ENCODE measurements at places on chromosomes 1 and 21.

- no peak for DNase-seq
These were observed 284.1 kb downstream of the HHIPL2 start for GRCh38 chr1:222263791-222264190.

- DNase-seq, result no peak
These were observed 53.6 kb downstream of the UBE2T start for GRCh38 chr1:202288177-202288576.

GRCh38 chr1:219755234-219755633 lies 142.3 kb upstream of the ZC3H11B start:
- no peak for DNase-seq

DNA sequence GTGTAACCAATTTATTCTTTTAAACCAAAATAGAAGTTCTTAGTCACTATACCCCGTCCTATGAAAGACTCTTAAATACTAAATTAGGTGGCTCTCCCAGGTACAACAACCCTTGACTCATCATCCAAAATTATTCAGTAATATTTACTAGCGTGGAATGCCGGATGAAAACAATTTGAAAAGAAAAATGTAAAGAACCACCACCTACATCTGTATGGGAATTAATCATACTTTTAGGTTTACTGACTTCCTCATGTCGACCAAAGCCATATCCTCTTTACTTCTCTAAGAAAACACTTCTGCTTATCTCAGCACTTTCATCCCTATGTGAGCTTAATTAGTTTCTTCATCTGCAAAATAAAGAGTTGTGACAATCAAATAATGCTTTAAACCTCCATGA lies 139.6 kb downstream of the AKT3 start:
- no peak for DNase-seq

GRCh38 chr1:161725908-161726472 lies 4.6 kb downstream of the FCRLB start:
- peak; percentile 57 for DNase-seq

GRCh38 chr1:81151206-81151605 lies 649.5 kb upstream of the ADGRL2 start:
- DNase-seq, result no peak

DNA sequence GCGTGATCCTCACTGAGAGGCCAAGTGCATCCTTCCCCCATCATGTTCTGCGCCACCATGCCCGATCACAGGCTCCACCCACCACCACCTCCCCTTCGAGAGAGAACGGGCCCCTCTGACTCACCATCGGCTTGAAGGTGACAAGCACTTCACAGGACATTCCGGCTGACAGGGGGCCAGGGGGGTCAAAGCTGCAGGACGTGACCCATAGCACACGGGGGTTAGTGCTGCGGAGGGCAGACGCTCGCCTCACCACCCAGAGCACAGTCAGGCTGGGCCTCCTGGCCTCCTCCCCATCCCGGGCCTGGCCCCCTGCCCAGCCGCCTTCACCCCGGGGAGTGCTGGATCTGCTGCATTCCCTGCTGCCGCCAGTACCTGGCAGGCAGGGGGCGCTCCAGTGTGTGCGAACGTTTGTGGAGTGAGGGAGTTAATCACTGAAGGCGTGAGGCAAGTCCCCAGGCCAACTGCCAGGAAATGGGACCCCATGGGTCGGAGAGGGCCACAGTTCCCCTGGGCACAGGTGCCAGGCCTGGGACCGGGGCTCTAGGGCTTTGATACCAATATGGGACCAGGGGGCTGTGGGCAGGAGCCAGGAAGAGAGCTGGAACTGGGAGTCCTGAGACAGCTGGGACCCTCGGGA lies 40.9 kb upstream of the TMEM52 start:
- peak; percentile 67 for DNase-seq

GRCh38 chr1:26081267-26082019 lies 14.0 kb upstream of the TRIM63 start:
- peak; percentile 91 for DNase-seq

DNA sequence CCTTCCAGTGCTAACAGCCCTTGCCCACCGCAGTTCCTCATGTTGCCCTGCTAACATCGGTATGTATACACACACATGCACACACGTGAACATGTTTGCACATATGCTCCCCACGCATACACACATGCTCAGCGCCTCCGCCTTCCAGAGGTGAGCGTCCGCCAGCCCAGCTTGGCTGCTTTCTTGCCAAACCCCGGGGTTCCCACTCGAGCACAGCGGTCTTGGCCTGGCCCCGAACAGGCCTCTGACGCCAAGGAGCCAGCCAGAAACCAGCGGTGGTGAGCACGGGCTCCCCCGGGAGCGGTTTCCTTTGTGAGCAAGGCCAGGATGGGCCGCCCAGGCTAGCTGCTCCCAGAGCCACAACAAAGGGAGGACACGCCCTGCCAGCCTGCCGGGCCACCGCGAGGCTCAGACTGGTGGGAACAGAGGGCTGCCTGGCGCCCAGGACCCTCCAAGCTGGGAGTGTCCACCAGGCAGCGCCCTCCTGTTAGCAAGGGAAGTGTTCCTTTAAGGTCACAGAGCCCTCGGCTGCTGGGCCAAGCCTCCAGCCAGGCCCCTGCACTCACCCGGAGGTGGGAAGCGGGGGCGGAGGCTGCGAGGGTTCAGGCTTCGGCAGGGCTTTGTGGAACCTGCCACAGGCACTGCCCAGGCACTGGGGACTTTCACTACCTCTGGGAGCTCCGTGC lies 65.4 kb downstream of the ALPL start:
- peak; percentile 30 for DNase-seq

DNA sequence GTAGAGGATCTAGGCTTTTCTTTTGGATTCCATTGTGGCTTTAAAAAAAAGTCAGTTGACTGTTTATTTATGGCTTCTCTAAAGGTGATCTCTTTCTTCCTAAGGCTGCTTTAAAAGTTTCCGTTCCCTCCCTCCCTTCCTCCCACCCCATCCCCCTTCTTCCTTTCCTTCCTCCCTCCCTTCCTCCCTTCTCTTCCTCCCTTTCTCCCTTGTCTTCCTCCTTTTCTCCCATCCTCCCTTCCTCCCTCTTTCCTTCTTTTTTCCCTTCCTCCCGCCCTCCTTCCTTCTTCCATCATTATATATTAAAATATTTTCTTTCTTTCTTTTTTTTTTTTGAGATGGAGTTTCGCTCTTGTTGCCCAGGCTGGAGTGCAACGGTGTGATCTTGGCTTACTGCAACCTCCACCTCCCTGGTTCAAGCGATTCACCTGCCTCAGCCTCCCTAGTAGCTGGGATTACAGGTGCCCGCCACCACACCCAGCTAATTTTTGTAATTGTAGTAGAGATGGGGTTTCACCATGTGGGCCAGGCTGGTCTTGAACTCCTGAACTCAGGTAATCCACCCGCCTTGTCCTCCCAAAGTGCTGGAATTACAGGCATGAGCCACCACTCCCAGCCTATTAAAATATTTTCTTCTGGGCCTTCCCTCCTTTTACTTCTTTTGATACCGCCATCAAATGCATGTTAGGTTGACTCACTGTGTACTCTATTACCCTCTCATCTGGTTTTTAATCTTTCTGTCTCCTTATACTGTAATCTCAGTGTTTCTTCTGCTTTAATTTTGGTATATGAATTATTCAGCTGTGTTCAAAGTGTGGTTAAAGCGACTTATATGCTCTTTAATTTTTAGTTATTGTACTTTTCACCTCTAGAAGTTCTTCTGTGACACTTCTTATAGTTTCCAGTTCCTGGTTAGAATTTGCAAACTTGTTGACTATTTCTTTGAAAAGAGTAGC lies 59.2 kb upstream of the ATP5PO start:
- DNase-seq, result peak; percentile 25

All from M059J (cell line).